SK-N-SH (cell line): ENCODE measurements at places on chromosomes 4 and X.

DNA sequence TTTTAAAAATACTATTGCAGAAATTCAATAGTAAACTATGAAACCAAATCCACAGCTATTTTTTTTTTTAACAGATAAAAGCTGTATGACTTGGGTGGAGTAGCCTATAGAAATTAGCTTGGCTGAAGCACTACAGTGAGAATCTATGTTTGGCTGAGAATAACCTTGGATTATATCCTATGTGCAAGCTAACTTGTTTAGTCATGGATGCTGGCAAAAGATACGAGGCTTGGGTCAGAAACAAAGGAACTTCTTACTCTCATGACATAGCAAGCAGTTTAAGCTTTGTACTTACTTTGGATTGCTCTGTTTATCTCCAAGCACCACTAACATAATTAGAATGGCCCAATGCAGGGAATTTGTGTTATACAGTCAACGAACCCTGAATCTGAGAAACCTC, 119.2 kb upstream of the GRID2 start:
- H3K27me3 ChIP-seq: no peaks in the 10 kb centered on the region
- no peaks in the 10 kb centered on the region for H3K4me1 ChIP-seq
- H3K4me3 ChIP-seq: no peak overlapping the region
- H3K27ac ChIP-seq: no peak overlapping the region
- H3K36me3 ChIP-seq: no peaks in the 10 kb centered on the region

DNA sequence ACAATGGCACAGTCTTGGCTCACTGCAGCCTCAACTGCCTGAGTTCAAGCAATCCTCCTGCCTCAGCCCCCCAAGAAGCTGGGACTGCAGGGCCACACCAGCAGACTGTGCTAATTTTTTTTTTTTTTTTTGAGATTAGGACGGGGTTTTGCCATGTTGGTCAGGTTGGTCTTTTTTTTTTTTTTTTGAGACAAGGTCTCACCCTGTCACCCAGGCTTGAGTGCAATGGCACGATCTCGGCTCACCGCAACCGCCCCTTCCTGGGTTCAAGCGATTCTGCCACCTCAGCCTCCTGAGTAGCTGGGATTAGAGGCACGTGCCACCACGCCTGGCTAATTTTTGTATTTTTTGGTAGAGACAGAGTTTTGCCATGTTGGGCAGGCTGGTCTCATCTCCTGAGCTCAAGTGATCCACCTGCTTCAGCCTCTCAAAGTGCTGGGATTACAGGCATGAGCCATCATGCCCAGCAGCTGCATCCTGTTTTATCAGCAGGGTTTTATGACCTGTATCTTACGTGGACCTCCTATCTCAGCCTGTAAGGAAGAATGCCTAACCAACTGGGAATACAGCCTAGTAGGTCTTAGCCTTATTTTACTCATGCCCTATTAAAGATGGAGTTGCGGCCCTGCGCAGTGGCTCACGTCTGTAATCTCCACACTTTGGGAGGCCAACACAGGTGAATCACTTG, 13.2 kb upstream of the MRPL1 start:
- no peak overlapping the region for H3K4me3 ChIP-seq
- H3K36me3 ChIP-seq: no peaks in the 10 kb centered on the region
- H3K27me3 ChIP-seq: no peaks in the 10 kb centered on the region
- H3K27ac ChIP-seq: no peak overlapping the region
- H3K4me1 ChIP-seq: no peaks in the 10 kb centered on the region
- no peak for DNase-seq

DNA sequence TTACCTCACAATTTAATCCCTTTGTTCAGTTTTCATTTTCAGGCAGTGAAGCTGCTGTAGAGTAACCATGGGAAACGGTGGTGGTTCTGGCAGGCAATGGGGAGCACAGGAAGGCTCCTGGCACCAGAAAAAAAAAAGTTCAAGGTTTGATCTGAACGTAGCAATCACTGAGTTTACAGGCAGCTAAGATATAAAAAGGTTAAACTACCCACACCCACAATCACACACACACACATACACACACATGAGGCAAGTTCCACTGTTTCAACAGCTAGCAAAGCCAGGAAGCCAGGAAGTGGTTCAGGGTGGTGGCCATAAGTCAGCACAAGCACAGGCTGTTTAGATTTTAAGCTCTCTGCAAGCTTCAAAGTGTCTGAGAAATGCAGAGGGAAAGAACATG, at the start of gene SULT1B1:
Gene SULT1B1, minus strand, starts transcription at position 166 of the 400 bp plus-strand sequence. CDS start 5,403 bp downstream, outside the sequence.
- no peak for DNase-seq
- peaks cover 4% of the 10 kb centered on the region for H3K36me3 ChIP-seq
- H3K27me3 ChIP-seq: no peaks in the 10 kb centered on the region
- peak within 1 kb of the TSS; percentile 17; the same call in 1 of the 2 replicates for H3K4me3 ChIP-seq
- no peaks in the 10 kb centered on the region; the same call in 1 of the 2 replicates for H3K4me1 ChIP-seq

DNA sequence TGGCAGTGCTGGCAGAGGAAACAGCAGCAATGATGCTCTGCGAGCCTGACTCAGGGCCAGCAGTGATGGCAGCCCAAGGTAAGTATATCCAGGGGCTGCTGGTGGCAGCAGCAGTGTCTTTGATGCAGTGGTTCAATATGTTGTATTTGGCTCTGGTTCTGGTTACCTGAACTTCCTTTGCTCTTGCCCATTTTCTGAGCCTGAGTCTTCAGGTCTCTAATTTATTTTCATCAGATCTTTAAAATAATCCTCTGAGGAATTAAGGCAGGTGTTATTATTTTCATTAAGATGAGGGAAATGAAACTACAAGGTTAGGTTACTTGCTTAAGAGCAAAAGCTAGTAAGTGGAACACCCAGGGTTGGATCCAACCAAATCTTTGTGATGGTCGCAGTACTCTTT, 102.8 kb upstream of the BMP2K start:
- no peaks in the 10 kb centered on the region for H3K27me3 ChIP-seq
- H3K36me3 ChIP-seq: no peaks in the 10 kb centered on the region
- no peaks in the 10 kb centered on the region for H3K4me1 ChIP-seq
- no peak for DNase-seq

- H3K4me1 ChIP-seq: no peaks in the 10 kb centered on the region
- no peak overlapping the region for H3K4me3 ChIP-seq
- no peaks in the 10 kb centered on the region for H3K27me3 ChIP-seq
- no peaks in the 10 kb centered on the region for H3K36me3 ChIP-seq
- no peak overlapping the region for H3K27ac ChIP-seq
Measured at GRCh38 chr4:141890279-141890678, 253.9 kb downstream of the IL15 start.

GRCh38 chr4:36323816-36324419, 42.5 kb downstream of the DTHD1 start:
- H3K27me3 ChIP-seq: no peaks in the 10 kb centered on the region
- DNase-seq: no peak
- H3K27ac ChIP-seq: no peak overlapping the region
- no peaks in the 10 kb centered on the region for H3K4me1 ChIP-seq
- no peaks in the 10 kb centered on the region for H3K36me3 ChIP-seq

GRCh38 chr4:27234306-27234899, 373.8 kb downstream of the STIM2 start:
- H3K4me1 ChIP-seq: no peaks in the 10 kb centered on the region
- no peak overlapping the region for H3K4me3 ChIP-seq
- no peak for DNase-seq
- H3K27me3 ChIP-seq: no peaks in the 10 kb centered on the region
- H3K27ac ChIP-seq: no peak overlapping the region

- no peaks in the 10 kb centered on the region for H3K36me3 ChIP-seq
- no peak for DNase-seq
- H3K27ac ChIP-seq: peak overlapping the region; percentile 13; the same call in 1 of the 2 replicates
- no peaks in the 10 kb centered on the region for H3K27me3 ChIP-seq
- no peak overlapping the region for H3K4me3 ChIP-seq
Measured at GRCh38 chr4:173436149-173436579, 37.2 kb upstream of the SCRG1 start.

DNA sequence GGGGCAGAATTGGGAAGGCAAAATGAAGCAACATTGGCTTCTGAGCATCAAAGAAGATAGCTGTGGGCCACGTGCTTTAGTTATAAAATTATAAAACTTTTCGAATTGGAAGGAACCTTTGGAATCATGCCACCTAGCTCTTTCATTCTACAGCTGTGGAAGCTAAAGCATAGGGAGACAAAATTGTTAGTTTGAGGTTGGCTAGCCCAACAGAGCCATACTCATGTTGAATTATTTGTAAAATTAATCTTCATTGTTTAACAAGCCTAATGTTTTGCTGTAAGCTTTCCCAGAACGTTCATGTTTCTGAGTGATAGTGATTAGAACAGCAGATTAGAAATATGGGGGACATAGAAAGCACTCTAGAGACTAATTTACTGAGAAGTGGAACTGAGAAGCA, 35.9 kb downstream of the HHIP start:
- H3K36me3 ChIP-seq: no peaks in the 10 kb centered on the region
- no peaks in the 10 kb centered on the region for H3K4me1 ChIP-seq
- no peaks in the 10 kb centered on the region for H3K27me3 ChIP-seq
- no peak overlapping the region for H3K4me3 ChIP-seq
- H3K27ac ChIP-seq: no peak overlapping the region

- DNase-seq: no peak
- no peaks in the 10 kb centered on the region for H3K36me3 ChIP-seq
- no peak overlapping the region for H3K27ac ChIP-seq
- H3K4me1 ChIP-seq: no peaks in the 10 kb centered on the region
Measured at GRCh38 chrX:65900850-65901844, 138.7 kb downstream of the VSIG4 start.

DNA sequence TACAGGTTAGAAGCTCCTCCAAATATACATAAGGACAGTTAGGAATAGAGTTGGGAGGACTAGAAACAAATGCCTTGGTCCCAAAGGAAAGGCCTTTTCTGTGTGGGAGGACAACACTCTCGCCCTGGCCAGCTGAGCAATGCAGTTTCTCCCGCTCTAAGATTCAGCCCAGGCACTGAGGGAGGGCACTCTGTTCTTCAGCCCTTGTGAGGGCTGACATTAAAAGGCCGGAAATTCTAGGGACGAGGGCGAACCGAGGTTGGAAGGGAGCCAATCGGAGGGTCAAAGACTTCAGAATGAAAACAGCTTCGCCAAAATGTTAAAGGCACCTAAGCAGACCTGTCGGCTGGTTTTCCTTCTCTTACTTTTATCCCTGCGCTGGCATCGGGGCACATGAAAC, 2.9 kb upstream of the PTCHD1 start:
- no peak for DNase-seq
- H3K36me3 ChIP-seq: no peaks in the 10 kb centered on the region
- H3K4me3 ChIP-seq: no peak overlapping the region
- H3K27ac ChIP-seq: no peak overlapping the region
- peaks cover 49% of the 10 kb centered on the region for H3K27me3 ChIP-seq

DNA sequence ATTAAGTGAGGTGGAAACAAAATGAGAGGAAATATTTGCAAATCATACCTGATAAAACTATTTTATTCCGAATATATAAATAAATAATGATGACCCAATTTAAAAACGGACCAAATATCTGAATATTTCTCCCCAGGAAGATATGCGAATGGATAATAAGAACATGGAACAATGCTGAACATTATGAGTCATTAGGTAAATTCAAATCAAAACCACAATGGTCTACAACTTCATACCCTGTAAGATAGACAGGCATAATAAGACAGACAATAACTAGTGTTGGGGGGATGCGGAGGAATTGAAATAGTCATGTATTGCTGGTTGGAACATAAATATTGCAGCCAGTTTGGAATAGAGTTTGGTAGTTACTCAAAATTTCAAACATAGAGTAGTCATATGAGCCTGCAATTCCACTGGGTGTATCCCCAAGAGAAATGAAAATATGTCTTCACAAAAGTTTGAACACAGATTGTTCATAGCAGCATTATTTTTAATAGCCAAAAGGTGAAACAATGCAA, 47.6 kb upstream of the DRP2 start:
- H3K36me3 ChIP-seq: no peaks in the 10 kb centered on the region
- H3K27me3 ChIP-seq: no peaks in the 10 kb centered on the region
- no peaks in the 10 kb centered on the region for H3K4me1 ChIP-seq
- DNase-seq: no peak

DNA sequence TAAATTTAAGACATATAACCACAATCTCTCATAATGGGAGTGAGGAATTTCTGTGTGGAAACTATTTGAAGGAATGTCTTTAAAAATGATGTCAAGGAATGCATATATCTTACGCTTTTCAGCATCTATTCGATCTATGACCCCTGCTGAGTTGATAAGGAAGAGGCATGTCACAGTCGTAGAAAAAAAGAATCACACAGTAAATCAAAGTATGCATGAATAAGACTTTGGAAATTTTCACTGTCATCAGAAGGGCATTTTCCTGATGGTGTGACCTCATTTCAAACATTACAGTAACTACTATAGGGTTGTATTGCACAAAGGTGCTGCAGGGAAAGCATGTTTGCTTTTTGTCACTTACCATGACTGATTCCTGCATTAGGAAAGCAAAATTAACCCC, 41.5 kb downstream of the REELD1 start:
- no peak overlapping the region for H3K4me3 ChIP-seq
- H3K36me3 ChIP-seq: no peaks in the 10 kb centered on the region
- H3K27me3 ChIP-seq: no peaks in the 10 kb centered on the region
